Choroid plexus epithelial cell (primary cell): ENCODE measurements at places on chromosomes 7 and 10.

- DNase-seq: no peak
Observed at GRCh38 chr10:122281018-122281626, 10.0 kb downstream of the BTBD16 start.

DNA sequence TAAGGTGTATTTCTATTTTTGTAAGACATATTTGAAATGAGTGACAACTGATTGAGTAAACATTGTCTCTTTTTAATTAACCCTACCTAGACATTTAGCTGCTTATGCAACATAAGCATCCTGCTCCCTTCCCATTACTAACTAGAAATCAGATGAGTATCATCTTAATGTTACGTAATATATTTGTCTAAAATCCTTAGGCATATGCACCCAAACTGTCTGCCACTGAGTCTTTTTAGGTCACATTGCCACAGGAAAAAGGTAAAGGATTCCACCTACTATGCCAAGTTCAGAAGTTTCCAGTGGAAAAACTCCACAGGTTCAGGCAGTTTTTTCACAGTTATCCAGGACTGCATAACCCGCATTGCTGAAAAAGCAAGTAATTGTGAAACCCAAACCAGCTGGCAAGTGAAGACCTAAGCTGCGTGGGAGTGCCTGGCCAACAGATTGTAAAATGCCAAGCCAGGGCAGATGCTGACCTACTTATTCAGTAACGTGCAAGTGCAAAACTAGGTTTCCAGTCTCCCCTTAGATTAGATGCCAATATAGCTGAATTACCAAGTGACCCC lies 983.7 kb downstream of the GATA3 start:
- no peak for DNase-seq

GRCh38 chr7:10122551-10123100 lies 851.0 kb upstream of the PHF14 start:
- DNase-seq: no peak

GRCh38 chr7:151454305-151454704 lies 14.4 kb upstream of the CRYGN start:
- DNase-seq: no peak

DNA sequence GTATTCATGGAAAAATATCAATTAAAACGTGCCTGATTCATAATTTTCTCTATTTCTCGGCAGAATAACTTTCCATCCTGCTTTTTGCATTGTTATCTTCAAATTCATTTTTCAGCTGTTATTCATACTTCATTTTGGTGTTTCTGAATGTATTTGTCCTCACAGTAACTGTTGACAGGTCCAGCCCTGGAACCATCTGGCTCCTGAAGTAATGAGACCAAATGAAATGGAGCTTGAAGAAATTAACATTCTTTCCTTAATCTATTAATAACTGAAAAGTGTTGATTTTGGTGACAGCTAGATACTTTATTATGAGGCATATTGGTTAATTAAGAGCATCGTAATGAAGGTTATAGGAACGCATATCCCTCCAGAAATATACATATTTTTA lies 257.0 kb upstream of the MINDY3 start:
- DNase-seq: no peak

DNA sequence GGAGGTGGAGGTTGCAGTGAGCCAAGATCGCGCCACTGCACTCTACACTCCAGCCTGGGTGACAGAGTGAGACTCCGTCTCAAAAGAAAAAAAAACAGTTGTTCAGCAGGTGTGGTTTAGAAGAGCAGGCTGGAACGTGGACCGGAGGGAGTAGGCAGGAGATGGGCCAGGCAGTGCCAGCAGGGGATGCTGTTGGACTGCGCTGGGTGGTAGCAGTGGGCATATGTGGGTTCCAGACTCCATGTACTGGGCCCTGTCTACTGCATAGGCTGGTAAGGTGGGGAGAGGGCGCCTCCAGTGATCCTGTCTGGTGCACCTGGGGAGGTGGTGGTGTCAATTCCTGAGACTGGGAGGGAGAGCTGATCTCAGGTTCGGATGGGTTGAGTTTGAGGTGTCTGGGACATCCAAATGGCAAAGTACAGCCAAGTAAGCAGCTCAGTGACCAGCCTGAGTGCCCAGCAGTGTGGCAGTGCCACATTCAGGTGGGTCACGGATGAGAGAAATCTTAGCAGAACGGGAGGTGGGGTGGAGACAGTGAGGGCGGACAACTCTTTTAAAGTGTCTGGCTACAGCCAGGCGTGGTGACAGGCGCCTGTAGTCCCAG lies 25.9 kb downstream of the SFXN4 start:
- peak; percentile 50 for DNase-seq

DNA sequence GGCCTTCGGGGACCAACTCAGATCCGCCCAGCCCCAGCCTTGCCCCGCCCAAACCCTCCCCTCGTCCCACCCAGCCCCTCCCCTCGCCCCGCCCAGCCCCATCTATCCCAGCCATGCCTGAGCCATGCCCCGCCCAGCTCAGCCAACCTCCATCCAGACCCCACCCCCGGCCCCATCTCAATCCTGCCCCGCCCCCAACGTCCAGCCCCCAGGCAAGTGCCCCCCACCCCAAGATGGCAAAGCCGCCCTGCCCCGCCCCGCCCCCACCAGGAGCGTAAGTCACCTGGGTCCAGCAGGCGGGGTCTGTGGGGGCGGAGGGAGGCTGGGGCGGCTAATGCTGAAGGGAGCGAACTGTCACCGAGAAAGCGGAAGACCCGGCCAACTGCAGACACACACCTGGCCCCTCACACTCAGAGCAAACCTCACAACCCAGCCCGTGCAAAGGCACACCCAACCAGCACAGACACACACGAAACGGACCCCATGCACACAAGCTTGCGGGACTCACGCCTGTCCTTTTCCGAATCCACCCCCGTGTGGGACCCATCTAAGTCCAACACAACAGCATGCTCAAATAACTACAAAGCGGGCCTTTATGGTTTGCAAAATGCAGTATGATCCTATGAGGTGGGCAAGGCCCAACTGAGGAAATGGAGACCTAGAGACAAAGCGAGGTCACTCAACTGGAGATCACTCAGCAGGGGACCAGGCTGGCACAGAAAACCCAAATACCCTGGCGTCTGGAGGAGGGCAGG lies 11.5 kb upstream of the OGA start:
- DNase-seq: peak; percentile 67

GRCh38 chr10:119305860-119306513 lies 98.6 kb downstream of the GRK5 start:
- peak; percentile 95 for DNase-seq

DNA sequence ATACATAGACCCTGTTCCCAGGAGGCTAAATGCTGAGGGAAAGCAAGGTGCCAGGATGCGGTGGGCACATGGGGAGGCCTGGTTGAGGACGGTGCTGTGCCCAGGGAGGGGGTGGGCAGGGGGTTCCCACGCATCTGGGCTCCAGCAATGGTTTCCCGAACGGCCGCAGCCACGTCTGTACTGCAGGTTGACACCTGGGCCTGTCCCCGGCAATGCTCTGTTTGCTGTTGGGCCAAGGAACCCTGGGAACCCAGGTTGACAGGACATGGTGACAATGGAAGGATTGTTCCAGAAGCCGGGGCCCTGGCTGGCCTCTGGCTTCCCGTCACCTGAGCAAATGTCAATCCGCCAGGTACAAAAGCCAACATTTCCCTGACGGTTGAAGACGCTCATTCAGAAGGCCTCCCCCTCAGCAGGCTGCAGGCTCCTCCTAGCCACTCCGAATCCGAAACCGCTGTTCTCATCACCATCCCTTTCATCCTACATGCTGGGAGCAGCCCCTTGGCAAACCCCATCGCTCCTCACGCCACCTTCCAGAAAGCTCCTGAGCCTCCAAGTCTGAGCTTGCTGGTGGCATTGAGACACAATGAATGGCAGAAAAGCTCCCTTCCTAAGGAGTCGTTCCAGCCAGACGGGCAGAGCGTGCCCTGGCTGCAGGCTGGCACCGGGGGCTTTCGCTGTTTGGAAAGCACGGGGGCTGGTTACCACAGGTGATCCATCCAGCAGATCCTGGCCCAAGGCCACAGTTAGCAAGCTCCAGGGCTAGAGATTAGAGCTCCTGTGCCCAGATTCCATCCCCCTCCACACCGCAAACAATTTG lies 31.2 kb downstream of the SPOCK2 start:
- no peak for DNase-seq

DNA sequence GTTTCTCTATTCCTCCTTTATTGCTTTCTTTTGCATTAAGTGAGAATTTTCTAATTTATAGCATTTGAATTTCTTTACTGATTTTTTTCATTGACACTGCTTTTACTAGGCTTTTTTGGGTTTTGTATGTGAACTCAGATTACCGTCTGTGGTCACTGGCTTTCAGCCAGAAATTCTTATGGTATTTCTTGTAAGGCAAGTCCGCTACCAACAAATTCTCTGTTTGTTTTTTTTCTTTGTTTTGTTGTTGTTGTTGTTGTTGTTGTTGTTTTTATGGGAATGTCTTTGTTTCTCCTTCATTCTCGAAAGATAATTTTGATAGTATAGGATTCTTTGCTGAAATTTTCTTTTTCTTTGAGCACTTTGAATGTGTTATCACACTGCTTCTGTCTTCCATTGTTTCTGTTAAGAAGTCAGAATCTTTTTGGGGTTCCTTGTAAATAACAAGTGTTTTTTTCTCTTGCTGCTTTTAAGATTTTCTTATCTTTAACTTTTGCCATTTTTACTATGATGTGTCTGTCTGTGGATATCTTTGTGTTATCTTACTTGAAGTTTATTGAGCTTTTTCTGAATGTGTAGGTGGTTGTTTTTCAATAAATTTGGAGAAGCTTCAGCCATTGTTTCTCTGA lies 7.2 kb downstream of the NET1 start:
- peak; percentile 52 for DNase-seq

- peak; percentile 21 for DNase-seq
Observed at GRCh38 chr10:104104926-104105325, 17.0 kb upstream of the SFR1 start.

- DNase-seq: no peak
Observed at GRCh38 chr10:108450280-108450679, 1285.8 kb upstream of the SORCS1 start.

GRCh38 chr10:14669576-14669975 lies 105.1 kb downstream of the FAM107B start:
- DNase-seq: no peak

GRCh38 chr7:84975586-84976185 lies 211.2 kb downstream of the SEMA3D start:
- DNase-seq: peak; percentile 50

GRCh38 chr7:28625432-28625831 lies 213.1 kb downstream of the CREB5 start:
- no peak for DNase-seq

GRCh38 chr7:2604608-2605174 lies 27.1 kb upstream of the TTYH3 start:
- no peak for DNase-seq

- DNase-seq: no peak
Observed at GRCh38 chr7:128744366-128744905, 5.3 kb downstream of the CALU start.

DNA sequence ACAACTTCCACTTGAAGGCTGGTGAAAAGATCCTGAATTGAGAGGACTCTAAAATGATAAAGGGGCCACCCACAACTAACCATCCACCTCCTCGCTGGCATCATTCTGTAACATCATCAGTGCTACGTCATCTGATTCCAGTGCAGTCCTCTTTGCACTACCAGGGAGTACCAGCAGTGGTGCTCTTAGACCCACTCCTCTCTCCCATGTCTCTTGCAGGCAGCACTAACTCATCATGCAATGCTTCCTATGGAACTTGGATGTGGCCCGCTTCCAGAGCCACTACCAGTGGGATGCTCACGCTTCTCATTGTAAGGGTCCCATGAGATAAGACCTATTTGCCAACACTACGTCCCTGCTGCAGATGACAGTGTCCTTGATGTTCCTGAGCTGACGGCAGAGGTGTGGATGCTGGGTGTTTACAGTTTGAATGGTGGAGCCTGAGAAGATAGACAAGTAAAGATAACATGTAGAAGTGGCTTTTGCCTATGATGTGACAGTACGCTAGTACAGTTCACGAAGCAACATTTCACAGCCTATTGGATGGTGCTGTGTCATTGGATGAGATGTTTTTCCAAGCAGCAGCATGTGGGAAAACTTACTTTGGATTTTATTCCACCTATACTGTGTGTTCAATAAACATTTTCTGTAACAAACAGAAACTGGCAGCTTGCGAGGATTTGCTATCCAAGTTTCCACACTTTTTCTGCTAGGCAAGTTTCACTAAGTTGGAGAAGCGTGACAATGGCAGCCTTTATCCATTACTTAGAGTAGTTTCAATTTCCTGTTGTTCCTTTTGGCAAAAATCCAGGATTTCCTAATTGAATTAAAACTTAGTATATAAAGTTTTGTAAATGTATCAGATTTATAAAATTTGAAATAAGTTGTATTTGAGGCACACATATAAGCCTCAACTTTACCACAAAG lies 35.8 kb upstream of the COBL start:
- DNase-seq: no peak

DNA sequence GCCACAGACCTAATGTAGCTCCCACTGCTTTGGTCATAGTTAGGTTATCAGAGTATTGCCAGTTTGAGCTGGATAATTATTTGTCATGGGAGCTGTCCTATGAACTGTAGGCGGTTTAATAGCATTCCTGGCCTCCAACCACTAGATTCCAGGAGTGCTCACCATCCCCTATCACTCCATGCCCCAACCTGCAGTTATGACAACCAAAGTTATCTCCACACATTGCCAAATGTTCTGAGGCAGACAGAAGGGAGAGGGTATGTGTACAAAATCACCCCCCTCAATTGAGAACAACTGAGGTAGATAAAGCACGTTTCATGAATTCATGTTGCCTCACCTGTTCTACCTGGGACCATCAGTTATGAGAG lies 119.0 kb upstream of the CACUL1 start:
- no peak for DNase-seq

DNA sequence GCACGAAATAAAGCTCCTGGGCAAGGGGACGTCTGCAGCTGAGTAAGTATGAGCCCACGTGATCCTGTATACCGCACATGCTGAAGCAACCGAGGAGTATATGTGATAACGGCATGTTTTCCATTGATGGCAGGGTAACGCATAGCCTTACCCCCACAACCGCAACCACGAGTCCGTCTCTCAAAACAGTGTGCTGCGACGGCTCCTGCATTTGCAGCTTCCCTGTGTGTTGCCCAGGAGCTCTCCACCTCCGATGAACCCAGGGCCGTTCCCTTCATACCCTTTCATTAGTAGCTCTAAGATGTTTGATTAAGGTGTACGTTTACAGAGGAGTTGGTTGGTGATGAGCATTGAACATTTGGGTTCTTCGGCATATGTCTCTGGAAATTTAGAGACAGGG lies 69.3 kb downstream of the MGMT start:
- no peak for DNase-seq

GRCh38 chr10:123009105-123009820 lies 457 bp downstream of the ACADSB start:
- DNase-seq: no peak
